Coronary artery (tissue), 2 donors: ENCODE measurements at places on chromosomes 4 and X.

- no peak for DNase-seq
These were observed 3.8 kb upstream of the DCAF4L1 start for GRCh38 chr4:41977709-41978108.

- no peak for DNase-seq
These were observed 26.2 kb downstream of the PRPS1 start for GRCh38 chrX:107654566-107654871.

DNA sequence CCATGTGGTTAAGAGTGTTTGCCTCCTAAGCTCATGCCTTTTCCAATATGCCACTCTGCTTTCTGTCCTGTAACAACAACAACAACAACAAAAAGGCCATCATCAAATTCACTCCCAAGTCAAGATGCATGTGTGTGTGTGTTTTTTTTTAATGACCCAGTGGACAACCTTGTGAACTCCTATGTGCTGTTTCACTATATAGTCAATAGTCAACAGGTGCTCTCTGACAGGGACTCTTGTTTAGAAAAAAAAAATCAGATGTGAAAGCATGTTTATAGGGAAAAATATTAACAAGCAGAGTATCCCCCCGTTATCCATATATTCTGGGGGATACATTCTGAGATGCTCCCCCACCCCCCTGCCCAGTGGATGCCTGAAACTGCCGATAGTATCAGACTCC lies 50.6 kb upstream of the BEND2 start:
- DNase-seq = no peak

GRCh38 chr4:10109995-10110670 lies 6.5 kb downstream of the WDR1 start:
- no peak for DNase-seq
